Caco-2 (cell line): ENCODE measurements at places on chromosomes 7 and 10. TPM values are rescaled to one million over a fixed set of nuclear protein-coding genes. Genes with fewer than 3 reads are reported as not detected.
A peak's percentile ranks its signal among the peaks of the same experiment; 100 is the strongest.

GRCh38 chr10:103181244-103181643 is 11.8 kb downstream of the NT5C2 start:
- H3K36me3 ChIP-seq, result peaks cover 1% of the 10 kb centered on the region; the same call in 1 of the 2 replicates
- no peak overlapping the region for H3K4me3 ChIP-seq
- H3K27me3 ChIP-seq, result no peaks in the 10 kb centered on the region

GRCh38 chr7:99362801-99363200 is 11.7 kb upstream of the ARPC1B start:
- DNase-seq, result no peak
- H3K4me1 ChIP-seq, result peaks cover 6% of the 10 kb centered on the region; the same call in 1 of the 2 replicates
- H3K36me3 ChIP-seq, result peaks cover 5% of the 10 kb centered on the region; the same call in 1 of the 2 replicates

GRCh38 chr7:99108613-99109012 is 35.3 kb downstream of the SMURF1 start:
- H3K27ac ChIP-seq, result no peak overlapping the region
- no peak for DNase-seq
- peaks cover 52% of the 10 kb centered on the region for H3K4me1 ChIP-seq
- H3K27me3 ChIP-seq, result no peaks in the 10 kb centered on the region

DNA sequence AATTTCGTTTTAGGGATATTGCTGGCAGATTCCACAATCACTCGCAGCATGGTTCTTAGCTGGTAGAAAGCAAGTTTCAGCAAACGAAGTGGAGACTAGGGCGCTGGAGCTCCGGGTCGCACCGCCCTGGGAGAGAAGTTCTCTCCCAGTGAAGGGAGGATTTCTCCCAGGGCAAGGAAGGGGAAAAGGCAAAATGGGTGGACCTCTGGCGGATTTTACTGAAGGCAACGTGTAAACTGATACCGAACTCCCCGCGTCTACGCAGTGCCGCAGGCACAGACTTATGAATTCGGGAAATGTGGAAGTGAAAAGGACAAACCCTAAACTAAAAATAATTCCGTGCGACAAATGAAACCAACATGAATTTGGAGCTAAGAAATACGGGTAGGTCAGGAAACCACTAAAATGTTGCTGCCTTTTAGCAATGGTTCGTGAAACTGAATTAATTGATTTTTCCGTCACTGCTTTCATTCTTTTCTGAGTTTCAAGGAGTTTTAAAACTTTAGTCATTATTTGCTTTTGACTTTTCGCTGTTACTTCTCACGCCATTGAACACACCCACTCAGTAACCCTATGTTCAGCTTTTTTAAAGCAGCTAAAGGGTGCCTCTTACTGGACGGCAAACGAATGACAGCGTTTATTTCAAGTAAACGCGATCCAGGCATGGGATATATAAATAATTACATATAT is at the start of gene MYOF:
Gene MYOF, minus strand, starts transcription at position 190 of the 690 bp plus-strand sequence. Its CDS starts 140 bp downstream, at position 50.
- peak; percentile 76 for DNase-seq
- H3K27ac ChIP-seq, result peak within 1 kb of the TSS; percentile 94
- peaks cover 21% of the 10 kb centered on the region for H3K4me1 ChIP-seq
- H3K27me3 ChIP-seq, result no peaks in the 10 kb centered on the region
- H3K36me3 ChIP-seq, result no peaks in the 10 kb centered on the region

GRCh38 chr10:119237722-119238436 is 30.5 kb downstream of the GRK5 start:
- H3K4me1 ChIP-seq, result peaks cover 41% of the 10 kb centered on the region
- H3K4me3 ChIP-seq, result no peak overlapping the region
- H3K36me3 ChIP-seq, result no peaks in the 10 kb centered on the region
- peak overlapping the region; percentile 18 for H3K27ac ChIP-seq
- no peaks in the 10 kb centered on the region for H3K27me3 ChIP-seq

DNA sequence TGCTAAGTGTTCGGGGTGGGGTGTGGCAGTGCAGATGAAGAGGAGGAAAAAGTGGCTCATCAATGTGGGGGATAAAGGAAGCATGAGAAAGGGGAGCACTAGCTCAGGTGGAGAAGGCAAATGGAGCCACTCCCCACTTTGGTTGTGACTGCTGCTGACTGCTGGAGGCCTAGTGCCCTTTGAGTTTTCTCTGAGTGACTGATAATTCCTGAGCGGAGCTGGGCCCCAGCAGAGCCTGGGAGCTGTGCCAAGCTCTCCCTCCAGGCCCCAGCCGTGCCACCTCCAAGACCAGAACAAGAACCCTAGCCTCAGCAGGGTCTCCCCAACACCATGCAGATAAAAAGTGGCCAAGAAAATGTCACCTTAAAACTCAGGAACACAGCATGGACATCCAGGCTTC is 9.7 kb upstream of the RASSF4 start:
- H3K4me1 ChIP-seq, result peaks cover 54% of the 10 kb centered on the region
- H3K36me3 ChIP-seq, result 0 out of 2 replicates have a peak, but pooled peaks cover 4% of the 10 kb centered on the region
- no peak overlapping the region for H3K4me3 ChIP-seq
- no peak overlapping the region for H3K27ac ChIP-seq
- DNase-seq, result no peak

GRCh38 chr7:115709664-115710063 is 320.9 kb downstream of the TFEC start:
- H3K27ac ChIP-seq, result no peak overlapping the region
- H3K4me1 ChIP-seq, result no peaks in the 10 kb centered on the region
- H3K27me3 ChIP-seq, result no peaks in the 10 kb centered on the region
- no peak overlapping the region for H3K4me3 ChIP-seq

DNA sequence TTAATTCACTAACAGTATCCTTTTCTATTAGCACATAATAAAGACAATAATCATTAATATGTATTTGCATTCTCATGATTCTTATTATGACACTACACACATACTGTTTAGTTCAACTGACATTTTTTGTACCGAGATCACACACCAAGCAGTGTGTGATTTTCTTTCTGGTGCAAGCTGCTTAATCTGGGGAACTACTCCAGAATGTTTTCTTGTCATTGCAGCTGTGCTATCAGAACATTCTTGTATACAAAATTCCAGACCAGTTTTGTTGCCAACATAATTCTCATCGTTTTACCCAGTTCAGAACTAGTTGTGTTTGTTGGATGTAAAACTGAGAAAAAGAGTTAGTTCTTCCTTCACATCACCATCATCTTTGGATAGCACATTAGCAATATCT is 37.4 kb downstream of the VKORC1L1 start:
- no peaks in the 10 kb centered on the region for H3K4me1 ChIP-seq
- H3K4me3 ChIP-seq, result no peak overlapping the region
- no peak overlapping the region for H3K27ac ChIP-seq
- H3K36me3 ChIP-seq, result no peaks in the 10 kb centered on the region
- no peaks in the 10 kb centered on the region for H3K27me3 ChIP-seq
- DNase-seq, result no peak

DNA sequence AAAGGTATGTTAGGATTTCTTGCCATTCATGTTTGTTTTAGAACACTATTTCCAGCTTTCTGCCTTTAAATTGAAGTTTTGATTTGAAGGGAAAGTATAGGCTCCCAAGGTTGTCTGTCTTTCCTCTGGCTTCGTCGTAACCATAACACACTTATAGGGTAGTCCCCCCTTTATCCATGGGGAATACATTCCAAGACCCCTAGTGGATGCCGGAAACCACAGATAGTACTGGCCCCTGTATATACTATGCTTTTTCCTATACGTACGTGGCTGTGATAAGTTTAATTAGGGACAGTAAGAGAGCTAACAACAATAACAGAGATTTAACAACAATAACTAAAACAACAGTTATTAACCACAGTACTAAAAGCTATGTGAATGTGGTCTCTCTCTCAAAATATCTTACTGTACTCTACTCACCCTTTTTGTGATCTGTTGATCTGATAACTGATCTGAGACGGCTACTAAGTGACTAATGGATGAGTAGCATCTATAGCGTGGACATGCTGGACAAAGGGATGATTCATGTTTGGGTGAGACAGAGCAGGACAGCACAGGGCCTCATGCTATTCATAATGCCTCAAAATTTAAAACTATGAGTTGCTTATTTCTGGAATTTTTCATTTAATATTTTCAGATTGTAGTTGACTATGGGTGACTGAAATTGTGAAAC is 273.1 kb downstream of the AUTS2 start:
- H3K4me1 ChIP-seq, result 0 out of 2 replicates have a peak, but pooled peaks cover 3% of the 10 kb centered on the region
- no peaks in the 10 kb centered on the region for H3K27me3 ChIP-seq
- no peak for DNase-seq
- H3K4me3 ChIP-seq, result no peak overlapping the region
- H3K27ac ChIP-seq, result no peak overlapping the region

DNA sequence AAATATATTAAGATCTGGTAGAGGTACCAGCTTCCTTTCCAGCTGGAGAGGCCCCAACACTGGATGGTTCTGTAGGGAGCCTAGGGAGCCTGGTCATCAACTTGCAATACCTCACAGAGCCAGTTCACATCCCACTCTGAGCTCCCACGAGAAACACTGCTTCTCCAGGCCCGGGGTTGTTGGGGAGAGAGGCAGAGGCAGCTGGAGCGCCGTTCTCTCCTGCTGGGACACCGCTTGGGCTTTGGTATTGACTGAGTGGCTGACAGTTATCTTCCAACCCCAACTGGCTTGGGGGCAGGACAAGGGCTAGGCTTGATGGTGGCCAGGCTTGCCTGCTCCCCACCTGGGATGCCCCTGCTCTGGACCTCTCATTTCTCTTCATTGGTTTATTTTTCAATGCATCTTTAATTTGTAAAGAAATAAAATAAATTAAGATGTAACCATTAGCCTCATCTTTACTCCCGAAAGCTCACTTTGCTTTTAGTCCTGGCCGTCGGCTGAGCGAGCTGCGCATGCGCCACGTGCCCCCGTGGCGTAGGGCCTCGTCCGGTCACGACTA is 10.0 kb upstream of the CHCHD1 start:
- peak overlapping the region; percentile 75 for H3K27ac ChIP-seq
- peak overlapping the region; percentile 91 for H3K4me3 ChIP-seq
- peaks cover 4% of the 10 kb centered on the region; the same call in 1 of the 2 replicates for H3K36me3 ChIP-seq
- peak; percentile 49 for DNase-seq

Gene FAM25A
- not detected in 2 replicates for total RNA-seq

Gene TACC2
- total RNA-seq, result 98.5 and 117 TPM in 2 replicates

Gene GIMAP5
- not detected in 2 replicates for total RNA-seq

Gene IGFBP1
- 0.23 TPM in 1 of 2 replicates, not detected in the other for total RNA-seq

Gene TCAF2
- 0.05 TPM in 1 of 2 replicates, not detected in the other for total RNA-seq

Gene SEM1
- total RNA-seq, result 116 and 123 TPM in 2 replicates
